ENCODE measurements at places on chromosomes 4 and X. TPM values are rescaled to one million over a fixed set of nuclear protein-coding genes. Genes with fewer than 3 reads are reported as not detected.

DNA sequence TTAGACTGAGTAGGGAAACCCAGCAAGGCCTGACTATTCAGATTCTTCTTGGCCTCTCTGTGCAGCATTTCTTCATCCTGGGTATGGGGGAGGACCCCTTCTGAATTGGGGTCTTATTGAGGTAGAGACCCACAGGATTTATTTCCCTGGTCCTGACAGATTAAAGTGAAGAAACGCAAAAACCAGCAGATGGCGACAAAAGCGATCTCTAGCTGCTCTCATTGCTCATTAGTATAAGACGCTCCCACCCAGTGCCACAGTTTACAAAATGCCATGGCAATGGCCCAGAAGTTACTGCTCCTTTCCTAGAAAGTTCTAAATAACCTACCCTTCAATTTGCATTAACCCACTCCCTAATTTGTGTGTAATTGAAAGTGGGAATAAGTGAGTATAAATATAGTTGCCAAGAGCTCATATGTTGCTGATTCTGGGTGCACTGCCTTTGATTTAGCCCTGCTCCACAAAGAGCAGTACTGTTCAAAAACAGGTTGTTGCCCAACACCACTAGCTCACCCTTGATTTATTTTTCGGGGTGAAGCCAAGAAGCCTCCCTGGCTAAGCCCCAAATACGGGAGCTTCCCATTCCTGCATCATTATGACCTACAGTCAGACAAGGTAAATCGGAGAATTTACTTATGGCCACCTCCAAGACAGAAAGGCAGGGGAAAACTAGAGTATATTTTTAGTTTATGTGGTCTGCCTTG, 3.7 kb upstream of the BEX4 start:
- DNase-seq, result peak; percentile 58

The VCX3B gene
- polyA plus RNA-seq, result not detected

The AWAT2 gene
- not detected for polyA plus RNA-seq

DNA sequence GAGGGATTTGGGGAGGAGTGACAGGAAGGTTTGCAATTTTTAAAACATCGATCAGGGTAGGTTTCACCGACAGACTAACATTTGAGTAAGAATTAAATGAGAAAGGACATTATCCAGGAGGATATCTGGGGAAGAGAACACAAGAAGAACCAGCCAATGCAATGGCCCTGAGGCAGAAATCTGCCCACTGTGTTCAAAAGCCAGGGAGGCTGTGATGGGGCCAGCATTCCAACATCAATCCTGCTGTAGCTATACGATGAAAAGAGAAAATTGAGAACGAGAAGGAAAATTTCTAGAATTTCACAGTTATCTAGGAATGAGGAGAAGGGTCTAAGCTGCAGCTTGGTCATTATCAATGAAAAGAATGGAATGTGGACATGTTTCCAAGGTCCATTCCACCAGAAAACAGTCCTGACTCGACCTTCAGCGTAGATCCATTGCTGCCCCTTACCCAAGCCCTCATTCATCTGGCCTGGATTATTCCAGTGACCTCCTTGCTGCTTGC, 84.4 kb downstream of the APBB2 start:
- DNase-seq, result no peak

DNA sequence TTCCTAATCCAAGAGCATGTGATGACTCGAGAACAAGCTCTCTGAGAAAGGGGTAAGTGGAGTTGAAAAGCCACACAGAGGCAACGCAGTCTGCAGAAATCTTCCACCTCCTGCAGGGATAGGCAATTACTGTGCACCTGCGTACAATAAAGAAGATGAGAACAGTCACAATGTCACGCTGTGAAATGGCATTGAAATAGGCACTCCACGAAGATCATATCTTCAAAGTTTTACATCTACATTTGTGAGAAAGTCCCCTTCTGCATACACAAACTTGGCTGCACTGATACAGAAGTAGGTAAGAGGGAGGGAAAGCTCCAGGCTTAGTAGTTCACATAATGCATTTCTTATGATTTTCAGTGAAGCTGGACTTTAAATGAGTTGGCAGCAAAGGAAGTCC, 27.1 kb downstream of the DDX60L start:
- DNase-seq, result no peak

DNA sequence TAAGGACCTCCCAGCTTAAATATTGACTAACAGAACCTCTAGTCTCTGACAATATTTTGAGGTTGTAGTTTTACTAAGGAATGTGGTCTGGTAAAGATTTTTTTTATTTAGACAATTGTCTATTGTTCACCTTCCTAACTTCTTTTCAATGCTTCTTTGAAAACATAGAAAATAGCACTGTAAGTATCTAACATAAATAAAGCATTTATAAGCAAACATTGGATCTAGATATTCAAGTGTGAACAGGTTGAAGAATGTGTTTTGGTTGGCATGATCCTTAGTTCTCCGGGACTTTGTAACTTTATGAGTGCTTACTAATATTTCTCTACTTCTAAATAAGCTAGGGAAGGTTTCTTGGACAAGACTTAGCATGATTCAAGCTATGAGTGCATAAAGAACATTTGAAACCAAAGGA, 285.4 kb upstream of the ARSJ start:
- peak; percentile 60 for DNase-seq

GRCh38 chr4:185592845-185593488, 57.7 kb upstream of the PDLIM3 start:
- DNase-seq, result no peak

GRCh38 chrX:17697191-17697590, 40.1 kb upstream of the SCML1 start:
- DNase-seq, result peak; percentile 40

GRCh38 chr4:56226579-56226978, 160.7 kb downstream of the AASDH start:
- no peak for DNase-seq

The BRS3 gene
- not detected for polyA plus RNA-seq

The HPSE gene
- 1.5 TPM for polyA plus RNA-seq

The SASH3 gene
- polyA plus RNA-seq, result 0.27 TPM

The IBSP gene
- polyA plus RNA-seq, result not detected

- peak; percentile 25 for DNase-seq
Measured at GRCh38 chrX:17744896-17745523, 7.7 kb downstream of the SCML1 start.

DNA sequence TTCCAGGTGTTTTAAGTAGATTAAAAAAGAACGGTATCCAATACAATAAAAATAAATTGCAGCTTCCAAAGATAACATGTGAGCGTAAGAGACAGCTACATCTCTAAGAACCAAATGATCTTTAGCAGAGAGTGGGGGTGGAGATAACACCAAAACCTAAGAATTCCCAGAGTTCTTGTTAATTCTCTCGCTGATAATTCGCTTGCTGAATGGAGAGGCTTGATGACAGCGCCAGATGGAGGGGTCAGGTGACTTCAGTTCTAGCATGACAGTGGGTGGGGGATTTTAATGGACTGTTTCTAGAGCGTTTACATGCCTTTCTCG, 2.3 kb downstream of the CLCN4 start:
- DNase-seq, result no peak

DNA sequence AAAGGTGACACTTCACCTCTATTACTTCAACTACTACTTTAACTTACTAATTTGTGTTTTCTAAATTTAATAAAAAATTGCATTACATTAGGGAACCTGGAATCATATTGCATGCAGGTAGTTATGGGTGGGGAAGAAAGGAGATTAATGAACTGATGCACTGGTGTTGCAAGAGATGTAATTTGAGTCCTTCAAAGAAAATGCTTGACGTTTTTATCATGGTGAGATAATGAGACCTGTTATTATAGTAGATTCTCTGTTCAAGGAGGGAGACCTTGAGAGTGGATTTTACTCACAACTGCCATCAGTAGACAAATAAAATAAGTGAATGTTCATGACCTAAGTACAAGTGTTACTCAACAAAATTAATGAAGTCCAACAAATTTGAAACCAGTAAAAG, 26.4 kb upstream of the MED14 start:
- no peak for DNase-seq

- no peak for DNase-seq
Measured at GRCh38 chr4:140243278-140243753, 89.3 kb upstream of the MAML3 start.

The NR3C2 gene
- 0.15 TPM for polyA plus RNA-seq

DNA sequence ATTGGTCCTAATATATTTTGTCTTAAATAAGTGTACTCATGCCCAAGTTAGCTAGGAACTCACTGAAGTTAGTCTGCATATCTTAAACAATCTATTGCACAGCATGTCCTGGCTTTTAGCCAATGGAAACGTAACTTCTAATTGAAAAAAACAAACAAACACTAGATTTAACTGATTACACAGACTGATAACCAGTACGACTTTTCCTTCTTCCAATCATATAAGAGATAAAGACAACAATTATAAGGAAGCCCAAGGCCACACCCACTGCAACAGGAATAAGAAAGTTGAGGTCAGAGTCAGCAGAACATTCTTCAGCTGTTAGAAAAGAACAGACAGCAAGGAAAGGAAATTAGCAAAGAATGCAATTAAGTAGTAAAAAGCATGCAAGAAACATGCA, 40.8 kb downstream of the LAMP2 start:
- DNase-seq, result no peak
